ENCODE measurements at places on chromosomes 16 and 17.

DNA sequence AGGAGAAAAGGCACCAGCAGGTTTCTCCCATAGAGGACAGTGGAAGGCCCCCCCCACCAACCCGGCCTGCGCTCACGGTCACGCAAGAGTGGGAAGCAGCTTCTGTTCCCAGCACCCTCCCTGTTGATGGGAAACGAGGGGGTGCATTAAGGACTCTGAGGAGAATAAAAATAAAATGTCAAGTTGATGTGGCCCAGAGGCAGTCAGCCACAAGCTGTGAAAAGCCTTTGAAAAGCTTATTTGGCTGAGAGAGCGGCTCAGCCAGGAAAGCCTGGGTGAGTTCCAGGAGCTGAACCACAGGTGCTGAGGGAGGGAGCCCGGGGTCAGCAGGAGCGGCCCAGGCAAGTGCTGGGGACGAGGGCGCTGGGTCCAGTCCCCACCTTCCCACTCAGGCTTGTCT is 26.9 kb upstream of the SPATA32 start:
- no peak for DNase-seq

DNA sequence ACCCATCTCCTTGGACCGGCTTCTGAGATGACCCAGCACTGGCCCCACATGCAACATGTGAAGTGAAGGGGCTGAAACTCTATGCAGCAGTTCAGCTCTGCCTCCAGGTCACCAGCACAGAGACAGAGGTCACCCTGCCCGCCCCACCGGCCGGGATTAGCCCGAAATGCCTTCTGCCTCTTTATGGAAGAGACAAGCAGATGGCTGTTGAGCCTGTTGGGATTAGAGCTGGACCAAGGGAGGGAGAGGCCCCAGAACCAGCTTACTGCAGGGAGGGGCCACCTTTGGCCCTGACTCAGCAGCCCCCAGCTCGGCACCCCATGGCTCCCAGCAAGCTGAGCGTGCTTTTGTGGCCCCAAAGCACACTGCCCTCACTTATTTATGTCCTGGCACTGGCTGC is 5.7 kb downstream of the AIPL1 start:
- DNase-seq: no peak

- DNase-seq: no peak
Observed at GRCh38 chr16:65386672-65387071, 264.8 kb upstream of the CDH11 start.

DNA sequence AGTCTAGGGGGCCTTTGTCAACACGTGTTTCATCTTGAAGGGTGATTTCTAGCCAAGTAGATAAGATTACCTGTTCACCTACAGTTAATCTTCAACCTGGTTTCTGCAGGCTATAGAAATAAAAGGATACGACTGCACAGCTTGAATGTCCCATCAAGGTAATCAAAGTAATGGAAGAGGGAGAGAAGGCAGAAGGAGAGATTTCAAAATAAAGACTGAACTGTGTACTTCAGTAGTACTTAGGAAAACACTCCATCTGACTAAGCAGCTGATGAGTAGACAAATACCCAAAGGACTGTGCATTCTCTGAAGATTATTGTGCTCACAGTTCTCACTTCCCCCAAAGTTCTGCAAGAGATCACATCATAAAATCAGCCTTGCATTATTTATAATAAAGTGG is 5.8 kb upstream of the RFFL start:
- DNase-seq: no peak
